ENCODE measurements at places on chromosomes 5 and 9.

GRCh38 chr9:98378206-98378780 lies 122.8 kb upstream of the TBC1D2 start:
- DNase-seq: no peak

DNA sequence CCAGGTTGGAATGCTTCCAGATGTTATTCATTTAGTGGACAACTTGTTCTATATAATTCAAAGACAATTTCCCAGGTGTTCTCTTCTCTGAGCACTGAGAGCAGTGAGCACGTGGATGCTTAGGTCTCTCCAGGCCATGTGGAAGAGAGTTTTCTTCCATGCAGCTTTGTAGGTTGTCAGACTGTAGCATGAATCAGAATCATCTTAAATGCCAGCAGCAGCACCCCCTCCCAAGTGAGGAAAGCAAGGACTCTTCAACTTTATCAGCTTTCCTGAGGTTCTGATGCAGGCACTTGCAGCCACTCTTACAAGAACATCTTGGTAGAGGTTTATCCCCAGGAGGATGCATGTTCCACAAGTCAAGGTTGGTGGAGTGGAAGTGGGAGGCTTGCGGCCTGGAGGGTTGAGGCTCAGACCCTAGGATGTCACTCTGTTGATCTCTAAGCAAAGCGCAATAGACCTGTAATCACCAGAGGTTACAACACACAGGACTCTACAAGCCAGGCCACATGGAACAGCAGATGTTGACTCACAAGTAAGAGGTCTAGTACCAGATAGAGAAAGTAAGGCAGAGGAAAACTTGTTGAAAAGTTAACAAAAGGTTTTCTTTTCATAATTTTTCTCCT lies 47.7 kb downstream of the UGCG start:
- no peak for DNase-seq

- no peak for DNase-seq
Observed at GRCh38 chr5:110880413-110880812, 141.6 kb downstream of the SLC25A46 start.

DNA sequence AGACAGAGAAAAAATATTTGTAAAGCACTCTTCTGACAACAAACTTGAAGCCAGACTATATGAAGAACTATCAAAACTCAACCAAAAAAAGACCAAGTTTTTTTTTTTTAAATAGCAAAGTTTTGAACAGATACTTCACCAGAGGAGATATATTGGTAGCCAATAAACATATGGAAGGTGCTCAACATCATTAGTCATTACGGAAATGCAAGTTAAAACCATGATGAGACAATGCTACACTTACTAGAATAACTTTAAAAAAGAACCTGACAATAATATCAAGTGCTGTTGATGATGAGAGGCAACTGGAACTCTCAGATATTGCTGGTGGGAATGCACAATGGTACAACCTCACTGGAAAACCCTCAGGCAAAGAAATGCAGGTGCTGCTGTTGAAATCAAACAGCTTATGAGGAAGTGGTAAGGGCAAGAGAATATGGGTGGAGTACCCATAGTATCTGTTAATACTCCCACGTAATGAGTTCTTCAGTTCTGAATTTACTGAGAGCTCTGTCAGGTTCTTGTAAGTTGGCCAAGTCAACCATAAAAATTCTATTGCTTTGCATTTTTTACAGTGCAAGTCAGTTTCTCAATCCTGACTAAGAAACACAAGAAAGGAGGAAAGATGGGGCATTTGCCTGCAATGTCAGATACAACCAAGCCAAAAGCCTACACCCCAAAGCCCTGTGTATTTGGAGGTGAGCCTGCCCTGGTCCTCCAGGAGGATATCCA lies 87.3 kb upstream of the GNAQ start:
- no peak for DNase-seq

DNA sequence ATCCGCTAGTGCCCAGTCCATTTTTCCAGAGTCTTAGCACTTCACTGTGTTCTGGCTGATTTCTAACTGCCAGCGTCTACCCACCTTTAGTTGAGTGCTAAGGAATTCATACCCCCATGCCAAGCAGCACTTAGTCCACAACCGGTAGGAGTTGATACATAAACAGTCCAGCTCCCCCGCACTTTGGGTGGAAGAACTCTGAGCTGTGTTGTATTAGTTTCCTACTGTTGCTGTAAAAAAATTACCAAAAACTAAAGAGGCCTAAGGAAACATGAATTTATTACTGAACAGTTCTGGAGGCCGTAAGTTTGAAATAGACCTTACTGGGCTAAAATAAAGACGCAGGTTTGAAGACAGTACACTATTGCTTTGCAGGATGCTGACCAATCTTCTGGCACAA lies 87.6 kb downstream of the SLC24A2 start:
- no peak for DNase-seq

GRCh38 chr9:16442622-16443021 lies 427.8 kb downstream of the BNC2 start:
- DNase-seq: no peak

DNA sequence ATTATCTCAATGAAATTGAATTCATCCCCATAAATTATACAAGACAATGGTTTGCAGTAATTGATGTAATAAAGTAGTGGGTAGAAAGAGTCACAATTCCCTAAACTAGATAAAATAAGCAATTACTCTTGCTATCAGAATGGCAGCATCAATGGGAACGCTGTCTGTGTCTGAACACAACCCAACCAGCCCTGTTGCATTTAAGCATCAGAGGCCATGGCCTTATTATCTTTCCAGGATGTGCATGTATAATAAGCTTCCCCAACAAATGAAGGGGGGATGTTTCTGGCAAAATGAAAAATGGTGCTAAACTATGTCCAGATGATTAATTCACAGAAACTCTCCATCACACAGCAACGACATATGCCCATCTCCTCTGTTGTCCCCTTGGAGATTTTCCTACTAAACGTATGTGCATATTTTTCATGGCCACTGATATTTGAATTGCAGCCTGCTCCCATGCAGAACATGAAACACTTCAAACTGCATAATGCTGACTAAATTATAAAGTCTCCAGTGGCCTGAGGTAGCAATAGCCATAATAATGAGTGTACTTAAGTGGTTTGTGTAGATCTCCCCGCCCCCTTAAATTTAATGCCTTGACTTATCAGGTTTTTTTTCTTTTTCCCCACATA lies 306.9 kb upstream of the ADAMTS16 start:
- no peak for DNase-seq

DNA sequence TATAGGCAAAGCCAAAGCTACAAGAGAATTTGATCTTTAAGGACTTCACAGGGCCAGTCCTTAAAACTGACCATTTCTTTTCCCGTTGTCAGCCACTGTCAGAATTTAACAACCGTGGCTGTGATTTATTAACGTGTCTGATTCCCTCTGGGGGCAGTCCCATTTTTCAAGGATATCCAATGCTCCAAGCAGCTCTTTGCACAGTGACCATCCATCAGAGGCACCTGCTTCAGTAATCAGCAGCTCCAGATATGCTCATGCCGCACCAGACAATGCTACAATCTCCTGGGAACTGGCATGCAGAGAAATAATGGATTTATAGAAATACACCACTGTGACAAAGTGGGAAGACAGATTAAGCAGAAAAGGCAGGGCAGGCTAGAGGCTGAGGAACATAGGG lies 163.3 kb upstream of the PPP1R2B start:
- no peak for DNase-seq

Measured in stimulated activated CD4-positive, alpha-beta T cell treated with anti-CD3 and anti-CD28 coated beads, Interleukin-12 subunit alpha, Interleukin-12 subunit beta, amount 100 ng/mL, for 24 hours (primary cell).